GF-D8 (cell line): ENCODE measurements at places on chromosomes 3 and 15.

GRCh38 chr3:114775395-114775794, 371.7 kb downstream of the ZBTB20 start:
- DNase-seq: no peak

DNA sequence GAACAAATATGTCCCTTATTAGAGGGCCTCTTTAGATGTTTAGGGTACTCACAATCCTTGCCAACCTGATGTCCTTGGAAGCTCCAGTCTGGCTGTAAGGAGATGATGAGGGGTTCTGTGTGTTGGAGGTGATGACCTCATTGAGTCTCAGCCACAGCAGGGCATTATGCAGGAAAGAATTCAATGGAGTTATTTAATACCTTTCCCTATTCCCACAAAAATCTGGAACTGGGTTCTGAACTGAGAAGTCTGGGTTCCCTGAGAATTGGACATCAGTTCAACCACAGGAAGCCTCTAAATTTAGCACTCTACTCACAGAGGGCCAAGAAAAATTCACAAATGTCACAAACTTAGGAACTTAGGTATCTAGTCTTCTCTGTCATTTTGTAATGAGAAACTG, 36.9 kb downstream of the SLC35A5 start:
- DNase-seq: no peak

DNA sequence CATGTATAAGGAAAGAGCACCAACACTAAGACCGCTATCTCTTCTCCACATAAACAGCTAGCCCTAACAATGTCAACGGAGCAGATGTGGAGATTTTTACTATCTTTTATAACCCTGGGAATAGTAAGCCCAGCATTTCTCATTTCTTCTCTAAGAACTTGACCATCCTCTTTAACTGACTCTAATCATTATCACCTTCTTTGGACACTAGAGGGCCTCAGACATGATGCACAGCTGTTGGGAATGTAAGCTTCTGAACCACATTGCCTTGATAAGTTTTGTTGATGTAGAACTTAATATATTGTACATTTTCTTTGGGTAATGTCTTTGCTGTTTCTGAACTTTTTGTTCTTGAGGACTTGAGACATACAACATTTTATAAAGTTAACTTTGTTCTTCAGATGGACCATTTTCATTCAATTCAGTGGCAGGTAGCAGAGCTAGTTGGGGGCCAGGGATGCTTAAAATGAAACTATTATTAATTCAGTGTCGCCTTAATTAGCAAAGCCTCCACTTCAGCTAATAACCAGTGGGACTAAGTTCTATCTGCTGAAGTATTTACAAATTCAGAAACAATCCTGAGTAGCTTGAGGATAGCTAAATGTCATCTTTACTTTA, 9.6 kb upstream of the TAGLN3 start:
- DNase-seq: no peak

- no peak for DNase-seq
Observed at GRCh38 chr3:63048367-63049326, 173.4 kb upstream of the CADPS start.

GRCh38 chr3:115808244-115808643, 184.9 kb downstream of the GAP43 start:
- DNase-seq: no peak

GRCh38 chr3:31092748-31093589, 198.5 kb upstream of the GADL1 start:
- DNase-seq: no peak

DNA sequence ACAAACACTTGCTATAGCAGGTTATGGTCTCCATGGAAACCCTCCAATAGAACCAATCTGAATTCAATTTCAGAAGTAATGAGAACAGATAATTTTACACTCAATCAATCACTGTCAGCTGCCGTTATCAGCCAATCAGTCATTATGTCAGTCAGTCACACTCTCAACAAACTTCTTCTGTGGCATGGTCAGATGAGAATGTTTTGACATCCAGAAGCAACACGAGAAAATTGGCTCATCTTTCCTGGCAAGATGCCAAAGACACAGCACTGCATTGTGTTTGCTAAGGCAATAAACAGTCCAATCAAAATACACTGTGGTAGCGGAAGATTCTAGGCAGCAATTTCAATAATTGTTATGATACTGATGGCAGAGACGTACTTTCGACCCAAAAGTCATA, 190.7 kb downstream of the RORA start:
- DNase-seq: no peak

DNA sequence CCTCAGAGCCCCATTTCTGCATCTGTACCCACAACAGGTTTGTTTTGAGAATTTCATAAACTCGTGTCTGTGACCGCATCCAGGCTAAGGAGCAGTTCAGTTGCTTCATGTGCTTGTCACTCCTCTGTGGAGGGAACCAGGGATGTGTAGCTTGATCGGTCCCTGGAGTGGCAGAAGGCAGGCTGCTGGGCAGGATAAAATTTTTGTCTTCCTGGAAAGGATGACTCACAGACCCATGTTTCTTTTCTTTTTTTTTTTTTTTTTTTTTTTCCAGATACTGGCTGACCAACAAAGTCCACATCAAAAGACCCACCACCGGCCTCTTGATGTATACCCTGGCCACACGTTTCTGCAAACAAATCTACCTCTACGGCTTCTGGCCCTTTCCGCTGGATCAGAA, 70.1 kb downstream of the ST8SIA2 start:
- DNase-seq: no peak

DNA sequence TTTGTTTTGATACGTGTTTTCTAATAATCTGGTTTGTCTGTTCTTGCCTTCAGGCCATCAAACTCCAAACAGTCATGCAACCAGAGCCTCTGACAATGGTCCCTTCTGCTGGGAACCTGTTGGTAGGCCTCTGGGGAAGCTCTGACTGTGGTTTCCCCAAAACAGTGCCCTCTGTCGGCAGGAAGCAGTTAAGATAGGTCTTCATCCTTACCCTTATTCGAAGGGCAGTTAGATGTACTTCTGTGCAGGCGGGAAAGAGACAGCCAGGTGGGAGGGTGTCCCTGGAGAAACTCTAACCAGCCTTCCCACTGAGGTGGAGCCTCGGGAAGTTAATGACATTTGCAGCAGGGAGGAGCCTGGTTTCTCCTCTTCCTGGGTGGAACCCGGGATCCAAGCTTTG, 81.6 kb upstream of the CHMP2B start:
- DNase-seq: no peak

DNA sequence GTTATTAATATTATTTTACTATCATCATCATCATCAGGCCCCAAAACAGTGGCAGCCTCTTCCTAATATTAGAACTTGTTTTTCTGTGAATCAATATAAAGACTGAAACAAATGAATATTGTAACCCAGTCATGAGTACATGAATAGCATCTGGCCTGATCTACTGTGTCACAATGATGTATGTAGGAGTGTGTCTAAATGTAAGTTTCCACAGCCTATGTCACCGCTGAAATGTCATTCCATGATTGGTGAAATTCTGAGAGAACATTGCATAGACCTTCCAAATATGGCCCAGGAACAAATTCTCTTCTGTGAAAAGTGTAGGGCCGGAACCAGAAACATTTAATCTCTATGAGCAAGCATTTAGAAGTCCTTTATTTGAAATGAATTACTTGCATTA, 20.6 kb upstream of the C3orf49 start:
- DNase-seq: no peak

DNA sequence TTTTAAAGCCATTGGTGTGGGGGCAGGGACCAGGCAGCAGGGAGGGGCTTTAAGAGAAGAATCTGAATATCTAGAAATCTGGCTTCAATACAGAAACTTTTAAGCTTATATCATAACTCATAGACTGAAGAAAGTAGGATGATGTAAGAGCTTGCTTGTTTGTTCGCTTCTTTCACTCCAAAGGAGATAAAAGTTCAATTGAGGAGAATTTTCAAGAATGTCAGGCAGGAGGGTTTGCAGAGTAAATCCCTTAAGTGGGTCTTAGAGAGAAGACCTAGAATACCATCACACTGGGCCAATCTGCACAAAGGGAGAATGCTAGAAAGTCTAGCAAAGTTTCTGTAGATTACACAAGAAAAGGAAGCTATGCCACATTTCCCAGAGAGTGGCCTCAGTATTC, 4.1 kb upstream of the HLTF start:
- DNase-seq: no peak

GRCh38 chr3:86969500-86970189, 21.3 kb downstream of the VGLL3 start:
- DNase-seq: no peak

DNA sequence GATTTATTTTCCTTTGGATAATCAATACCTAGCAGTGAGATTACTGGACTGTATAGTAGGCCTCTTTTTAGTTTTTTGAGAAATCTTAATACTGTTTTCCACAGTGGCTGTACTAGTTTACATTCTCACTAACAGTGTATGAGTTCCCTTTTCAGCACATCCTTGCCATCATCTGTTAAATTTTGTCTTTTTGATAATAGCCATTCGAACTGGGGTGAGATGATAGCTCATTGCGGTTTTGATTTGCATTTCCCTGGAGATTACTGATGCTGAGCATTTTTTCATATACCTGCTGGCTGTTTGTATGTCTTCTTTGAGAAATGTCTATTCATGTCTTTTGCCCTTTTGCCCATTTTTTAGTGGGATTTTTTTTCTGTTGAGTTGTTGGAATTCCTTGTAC, 210.8 kb downstream of the CGGBP1 start:
- DNase-seq: no peak

DNA sequence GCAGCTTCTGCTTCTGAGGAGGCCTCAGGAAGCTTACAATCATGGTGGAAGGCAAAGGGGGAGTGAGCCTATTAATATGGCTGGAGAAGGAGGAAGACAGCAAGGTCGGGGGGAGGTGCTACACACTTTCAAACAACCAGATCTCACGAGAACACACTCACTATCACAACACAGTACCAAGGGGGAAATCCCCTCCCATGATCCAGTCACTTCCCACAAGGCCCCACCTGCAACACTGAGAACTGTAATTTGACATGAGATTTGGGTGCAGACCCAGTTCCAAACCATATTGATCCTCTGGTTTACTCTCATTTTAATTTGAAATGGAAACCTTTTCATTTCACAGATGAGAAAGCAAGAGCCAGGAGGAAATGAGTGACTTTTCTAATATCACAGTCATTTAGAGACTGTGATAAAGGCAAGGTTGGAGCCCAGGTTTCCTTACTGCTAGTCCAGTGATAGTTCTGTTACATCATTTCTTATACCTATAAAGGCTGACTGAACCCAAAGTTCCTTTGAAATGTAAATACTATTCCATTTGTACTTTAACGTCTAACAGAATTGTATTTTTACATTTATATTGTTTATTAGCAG, 105.8 kb upstream of the GAP43 start:
- DNase-seq: no peak

- DNase-seq: no peak
Observed at GRCh38 chr3:114274929-114275328, 18.9 kb upstream of the TIGIT start.

DNA sequence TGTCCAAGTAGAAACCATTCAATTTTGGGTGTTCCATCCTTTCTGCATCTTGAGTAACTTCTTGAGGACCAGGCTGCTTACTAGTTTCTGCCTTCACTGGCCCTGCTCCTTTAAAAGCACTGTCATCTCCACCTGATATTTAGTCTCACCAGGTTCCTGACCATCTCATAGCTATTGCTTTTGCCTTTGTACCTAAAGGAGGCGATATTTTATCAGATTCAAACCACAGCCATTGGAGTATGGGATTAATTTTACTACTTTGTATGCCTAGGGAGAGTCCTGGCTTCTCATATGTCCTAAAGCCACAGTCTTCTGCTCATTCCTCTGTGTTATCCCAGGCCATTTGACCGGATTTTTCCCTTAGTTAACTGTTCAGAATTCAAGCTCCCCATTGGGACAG, 51.8 kb upstream of the RFX7 start:
- no peak for DNase-seq

DNA sequence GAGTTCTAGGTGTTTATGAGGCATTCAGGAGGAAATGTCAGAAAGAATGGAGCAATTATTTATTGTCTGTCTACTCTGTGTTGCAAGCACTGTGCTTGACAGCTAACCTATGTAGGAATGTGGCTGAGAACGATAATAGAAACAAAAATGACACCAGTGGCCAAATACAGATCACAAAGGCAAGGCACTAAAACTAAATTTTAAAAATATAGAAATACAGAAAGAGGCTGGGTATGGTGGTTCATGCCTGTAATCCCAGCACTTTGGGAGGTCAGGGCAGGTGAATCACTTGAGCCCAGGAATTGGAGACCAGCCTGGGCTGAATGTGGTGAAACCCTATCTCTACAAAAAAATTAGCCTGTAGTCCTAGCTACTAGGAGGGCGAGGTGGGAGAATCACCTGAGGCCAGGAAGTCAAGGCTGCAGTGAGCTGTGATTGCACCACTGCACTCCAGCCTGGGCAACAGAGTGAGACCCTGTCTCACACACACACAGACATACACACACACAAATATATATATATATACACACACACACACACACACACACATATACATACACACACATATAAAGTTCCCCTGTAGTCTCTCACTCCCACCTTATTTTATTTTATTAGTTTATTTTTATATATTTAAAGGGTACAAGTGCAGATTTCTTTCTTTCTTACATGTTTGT, 6.0 kb downstream of the PRKCI start:
- no peak for DNase-seq

- no peak for DNase-seq
Observed at GRCh38 chr3:129708328-129708861, 101.9 kb upstream of the PLXND1 start.

- DNase-seq: no peak
Observed at GRCh38 chr3:143585720-143586456, 262.4 kb downstream of the SLC9A9 start.

DNA sequence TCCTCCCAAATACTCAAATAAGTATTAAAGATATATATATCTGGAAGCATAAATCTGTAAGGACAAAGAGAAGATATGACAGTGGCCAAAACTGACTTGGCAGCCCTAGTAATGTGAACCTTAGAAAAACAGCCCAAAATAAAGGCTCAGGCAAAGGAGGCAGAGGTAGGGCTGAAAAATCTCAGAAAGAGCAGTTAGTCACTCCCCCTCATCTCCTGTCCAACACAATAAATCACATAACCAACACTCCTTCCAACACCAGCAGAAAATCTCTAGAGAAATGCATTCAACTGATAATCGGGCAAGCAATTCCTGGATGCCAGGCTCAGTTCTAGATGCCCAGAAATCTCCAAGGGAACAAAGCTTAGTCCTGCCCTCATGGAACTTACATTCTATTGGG, 22.1 kb upstream of the CHRM5 start:
- DNase-seq: no peak
